ENCODE measurements at places on chromosomes 2 and 18. TPM values are rescaled to one million over a fixed set of nuclear protein-coding genes. Genes with fewer than 3 reads are reported as not detected.

ACMSD gene
- not detected for total RNA-seq

CASP8 gene
- total RNA-seq: 3.0 TPM

MATN3 gene
- total RNA-seq: 0.19 TPM

VIT gene
- total RNA-seq: 34.9 TPM

ALPG gene
- total RNA-seq: not detected

GALR1 gene
- not detected for total RNA-seq

KIAA2012 gene
- not detected for total RNA-seq

DNA sequence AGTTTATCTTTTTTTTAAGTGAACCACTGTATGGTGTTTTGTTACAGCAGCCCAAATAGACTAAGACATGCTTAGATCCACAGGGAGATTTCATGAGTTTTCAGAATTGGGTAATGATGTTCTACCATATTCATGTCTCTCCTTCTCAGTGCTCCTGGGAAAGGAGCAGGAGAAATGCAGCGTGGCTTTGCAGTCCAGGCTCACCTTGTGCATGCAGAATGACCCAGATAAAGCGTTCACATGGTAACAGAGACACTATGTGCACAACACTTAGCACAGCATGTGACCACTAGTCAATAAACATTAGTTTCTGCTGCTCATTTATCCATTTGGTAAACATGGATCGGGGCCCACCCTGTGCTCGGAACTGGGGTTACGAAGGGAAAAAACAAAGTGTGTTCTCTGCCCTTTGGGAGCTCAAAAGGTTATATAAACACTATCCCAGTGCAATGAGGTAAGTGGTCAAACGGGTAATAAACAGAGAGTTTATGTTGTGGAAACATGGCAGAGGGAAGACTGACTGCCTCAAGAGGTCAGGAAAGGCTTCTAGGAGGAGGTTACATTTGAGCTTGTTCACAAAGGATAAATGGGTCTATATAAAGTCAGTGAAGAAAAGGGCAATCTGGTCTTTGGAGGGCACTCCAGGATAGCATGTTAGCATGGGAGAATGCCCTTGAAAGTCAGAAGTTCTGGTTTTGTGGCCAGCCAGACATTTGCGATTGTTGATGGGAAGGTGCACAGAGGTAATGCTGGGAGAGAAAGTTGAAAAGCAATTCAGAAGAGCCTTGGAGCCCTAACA lies 299.2 kb downstream of the TDRD15 start:
- H3K36me3 ChIP-seq: no peaks in the 10 kb centered on the region
- no peak overlapping the region for H3K4me3 ChIP-seq
- no peak for DNase-seq
- H3K27me3 ChIP-seq: no peaks in the 10 kb centered on the region
- H3K4me1 ChIP-seq: no peaks in the 10 kb centered on the region

- H3K36me3 ChIP-seq: no peaks in the 10 kb centered on the region
- no peak overlapping the region for H3K27ac ChIP-seq
Measured at GRCh38 chr2:26054598-26055348, 20.9 kb downstream of the RAB10 start.

GRCh38 chr18:11653521-11653920 lies 35.5 kb upstream of the GNAL start:
- no peak overlapping the region for H3K27ac ChIP-seq
- H3K36me3 ChIP-seq: no peaks in the 10 kb centered on the region
- peaks cover 5% of the 10 kb centered on the region for H3K4me1 ChIP-seq
- H3K27me3 ChIP-seq: no peaks in the 10 kb centered on the region
- no peak for DNase-seq
- no peak overlapping the region for H3K4me3 ChIP-seq

DNA sequence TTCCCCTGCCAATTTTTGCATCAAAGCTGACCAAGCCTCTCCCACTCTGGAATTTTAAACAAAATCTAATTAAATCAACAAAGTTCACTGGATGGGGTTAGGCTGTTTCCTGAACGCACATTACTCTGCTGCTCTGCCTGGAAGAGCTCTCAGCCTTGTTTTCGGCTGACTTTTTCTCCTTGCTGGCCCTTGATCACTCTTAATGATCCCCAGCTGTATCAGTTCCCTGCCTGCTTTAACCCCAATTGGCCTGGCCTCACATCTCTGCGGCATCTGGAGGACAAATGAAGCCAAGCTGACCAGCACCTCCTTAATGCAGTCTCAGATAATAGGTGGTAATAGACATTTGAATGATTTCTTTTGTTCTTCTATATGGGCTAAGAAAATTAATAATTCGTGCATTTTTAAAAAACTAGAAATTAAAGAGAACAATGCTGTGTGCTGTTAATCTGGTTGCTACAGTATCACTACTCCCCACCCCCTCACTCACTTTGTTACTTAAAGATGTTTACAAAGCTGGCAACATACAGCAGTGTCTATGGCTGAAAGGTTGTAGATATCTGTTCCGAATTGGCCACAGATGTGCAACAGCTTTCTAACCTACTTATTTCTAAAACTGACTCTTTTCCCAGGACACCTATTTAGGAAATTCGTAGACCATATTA lies 415.2 kb upstream of the KCNH7 start:
- no peak for DNase-seq
- H3K27me3 ChIP-seq: no peaks in the 10 kb centered on the region
- H3K36me3 ChIP-seq: no peaks in the 10 kb centered on the region
- no peaks in the 10 kb centered on the region for H3K4me1 ChIP-seq

GRCh38 chr2:181262782-181263181 lies 194.4 kb upstream of the ITGA4 start:
- no peaks in the 10 kb centered on the region for H3K4me1 ChIP-seq

DNA sequence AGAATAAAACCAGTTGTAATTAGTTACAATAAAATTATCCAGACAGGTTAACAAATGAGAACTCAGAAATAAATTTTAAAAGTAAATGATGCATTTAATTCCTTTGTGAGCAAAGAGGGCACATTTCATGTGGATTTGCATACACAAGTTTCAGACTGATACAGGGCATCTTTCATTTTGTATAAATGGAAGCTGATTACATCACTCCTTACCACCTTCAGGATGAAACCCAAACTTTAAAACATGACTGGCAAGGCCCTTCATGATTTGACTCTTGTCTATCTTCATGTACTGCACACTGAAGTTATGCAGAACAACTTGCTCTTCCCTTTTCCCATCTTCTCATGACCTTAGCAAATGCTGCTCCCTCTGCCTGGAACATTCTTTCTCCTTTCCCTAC lies 26.9 kb downstream of the EFEMP1 start:
- no peaks in the 10 kb centered on the region for H3K27me3 ChIP-seq
- H3K27ac ChIP-seq: no peak overlapping the region
- no peaks in the 10 kb centered on the region for H3K36me3 ChIP-seq
- no peaks in the 10 kb centered on the region for H3K4me1 ChIP-seq

DNA sequence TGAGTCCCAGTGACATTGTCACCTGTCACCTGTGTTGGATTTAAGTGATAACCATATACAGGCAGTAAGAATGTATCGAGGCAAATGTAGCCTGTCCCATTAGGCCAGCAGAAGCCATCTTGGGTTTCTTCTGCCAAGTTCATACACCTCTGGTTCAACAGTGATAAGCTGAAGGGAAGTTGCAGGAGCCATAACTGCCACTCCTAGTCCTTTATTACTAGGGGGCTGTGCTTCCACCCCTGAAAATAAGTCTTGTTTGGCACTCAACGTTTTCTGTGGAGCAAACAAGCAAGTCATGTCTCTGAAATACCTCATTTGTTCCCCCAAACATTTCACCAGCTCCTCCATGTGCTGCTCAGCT lies 58.1 kb upstream of the ALPP start:
- no peak overlapping the region for H3K4me3 ChIP-seq
- H3K27ac ChIP-seq: no peak overlapping the region
- DNase-seq: no peak
- no peaks in the 10 kb centered on the region for H3K36me3 ChIP-seq

GRCh38 chr2:15517793-15518192 lies 43.3 kb downstream of the NBAS start:
- no peaks in the 10 kb centered on the region for H3K4me1 ChIP-seq
- H3K27me3 ChIP-seq: no peaks in the 10 kb centered on the region
- H3K27ac ChIP-seq: no peak overlapping the region
- DNase-seq: no peak

GRCh38 chr2:85166021-85166420 lies 32.8 kb downstream of the TCF7L1 start:
- H3K27me3 ChIP-seq: no peaks in the 10 kb centered on the region
- no peak overlapping the region for H3K27ac ChIP-seq
- no peak for DNase-seq

- peaks cover 22% of the 10 kb centered on the region for H3K4me1 ChIP-seq
- no peak for DNase-seq
- no peaks in the 10 kb centered on the region for H3K36me3 ChIP-seq
- no peaks in the 10 kb centered on the region for H3K27me3 ChIP-seq
- H3K4me3 ChIP-seq: no peak overlapping the region
Measured at GRCh38 chr2:227482638-227483340, 10.8 kb downstream of the AGFG1 start.

- DNase-seq: no peak
- H3K4me1 ChIP-seq: no peaks in the 10 kb centered on the region
- no peaks in the 10 kb centered on the region for H3K36me3 ChIP-seq
- H3K4me3 ChIP-seq: no peak overlapping the region
Measured at GRCh38 chr2:148990968-148991367, 47.5 kb upstream of the LYPD6B start.

- DNase-seq: no peak
- H3K27me3 ChIP-seq: no peaks in the 10 kb centered on the region
- no peak overlapping the region for H3K27ac ChIP-seq
- H3K4me1 ChIP-seq: no peaks in the 10 kb centered on the region
- no peaks in the 10 kb centered on the region for H3K36me3 ChIP-seq
Measured at GRCh38 chr2:173815772-173816171, 149.4 kb downstream of the SP3 start.

DNA sequence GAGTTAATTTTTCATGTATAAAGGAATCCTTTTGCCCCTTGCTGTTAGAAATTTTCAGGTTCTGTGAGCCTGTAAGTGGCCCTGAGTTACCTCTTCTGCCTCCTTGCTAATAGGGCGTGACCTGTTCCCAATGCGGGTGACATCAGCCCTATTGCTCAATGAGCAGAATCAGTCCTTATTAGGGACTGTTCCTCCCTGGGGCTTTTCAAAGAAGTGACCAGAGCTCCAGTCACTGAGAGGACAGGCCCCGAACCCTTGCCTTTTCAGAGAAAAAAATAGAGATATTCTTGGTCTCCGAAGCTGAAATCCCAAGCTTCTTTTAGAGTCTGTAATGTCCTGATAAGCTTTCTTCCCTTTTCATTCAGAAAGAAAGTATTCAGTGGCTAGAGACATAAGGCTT lies 8.2 kb upstream of the APOB start:
- DNase-seq: no peak
- H3K4me3 ChIP-seq: no peak overlapping the region
- H3K27ac ChIP-seq: no peak overlapping the region
- no peaks in the 10 kb centered on the region for H3K27me3 ChIP-seq
- H3K4me1 ChIP-seq: no peaks in the 10 kb centered on the region

DNA sequence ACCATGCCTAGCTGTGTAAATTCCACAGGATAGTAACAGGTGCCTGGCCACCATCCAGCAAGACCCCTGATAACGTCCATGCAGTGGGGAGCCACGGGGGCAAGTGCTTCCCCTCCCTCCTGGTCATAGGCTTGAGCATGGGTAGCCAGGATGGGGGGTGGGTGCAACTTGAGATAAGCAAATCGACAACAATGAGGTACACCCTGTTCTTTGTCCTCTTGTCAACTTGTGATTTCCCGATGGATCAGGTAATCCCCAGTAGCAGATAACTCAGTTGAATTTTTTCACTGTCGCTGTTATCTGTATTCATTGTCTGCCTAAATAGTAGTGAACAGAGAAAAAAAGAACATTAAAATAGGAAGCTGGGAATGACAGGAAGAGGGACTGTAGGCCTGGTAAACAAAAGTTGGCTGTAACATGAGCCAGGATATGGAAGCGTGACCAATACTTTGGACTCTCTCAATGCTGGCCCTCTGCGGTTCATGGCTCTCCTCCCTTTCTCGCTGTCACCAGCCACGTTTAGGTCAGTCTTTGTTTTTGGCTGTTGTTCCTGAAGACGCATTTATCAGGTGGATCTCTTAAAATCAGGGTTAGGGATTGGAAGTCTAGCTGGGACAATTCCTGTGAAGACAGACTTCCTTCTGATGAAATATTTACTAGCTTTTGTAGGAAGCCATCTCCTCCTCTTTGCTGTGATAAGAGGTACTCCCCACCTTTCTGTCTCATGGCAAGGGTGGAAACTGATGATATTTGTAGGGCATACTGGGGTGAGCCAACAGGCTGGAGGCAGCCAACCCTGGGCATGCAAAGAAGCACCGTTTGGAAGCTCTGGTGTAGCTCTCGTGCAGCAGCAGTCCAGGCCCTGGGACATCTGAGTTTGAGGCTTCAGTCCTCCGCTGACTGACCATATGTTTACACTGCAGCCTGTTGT lies 42.4 kb downstream of the TCF7L1 start:
- H3K4me1 ChIP-seq: peaks cover 52% of the 10 kb centered on the region
- DNase-seq: no peak
- no peaks in the 10 kb centered on the region for H3K27me3 ChIP-seq
- peak overlapping the region; percentile 71 for H3K27ac ChIP-seq
- no peaks in the 10 kb centered on the region for H3K36me3 ChIP-seq

GRCh38 chr2:222673883-222674282 lies 2.4 kb downstream of the MOGAT1 start:
- no peak overlapping the region for H3K4me3 ChIP-seq
- H3K27ac ChIP-seq: no peak overlapping the region
- DNase-seq: no peak
- H3K4me1 ChIP-seq: peaks cover 5% of the 10 kb centered on the region
- H3K27me3 ChIP-seq: no peaks in the 10 kb centered on the region

- H3K4me1 ChIP-seq: no peaks in the 10 kb centered on the region
- DNase-seq: no peak
- H3K36me3 ChIP-seq: peaks cover 92% of the 10 kb centered on the region
Measured at GRCh38 chr2:239991689-239992314, 33.3 kb downstream of the NDUFA10 start.

DNA sequence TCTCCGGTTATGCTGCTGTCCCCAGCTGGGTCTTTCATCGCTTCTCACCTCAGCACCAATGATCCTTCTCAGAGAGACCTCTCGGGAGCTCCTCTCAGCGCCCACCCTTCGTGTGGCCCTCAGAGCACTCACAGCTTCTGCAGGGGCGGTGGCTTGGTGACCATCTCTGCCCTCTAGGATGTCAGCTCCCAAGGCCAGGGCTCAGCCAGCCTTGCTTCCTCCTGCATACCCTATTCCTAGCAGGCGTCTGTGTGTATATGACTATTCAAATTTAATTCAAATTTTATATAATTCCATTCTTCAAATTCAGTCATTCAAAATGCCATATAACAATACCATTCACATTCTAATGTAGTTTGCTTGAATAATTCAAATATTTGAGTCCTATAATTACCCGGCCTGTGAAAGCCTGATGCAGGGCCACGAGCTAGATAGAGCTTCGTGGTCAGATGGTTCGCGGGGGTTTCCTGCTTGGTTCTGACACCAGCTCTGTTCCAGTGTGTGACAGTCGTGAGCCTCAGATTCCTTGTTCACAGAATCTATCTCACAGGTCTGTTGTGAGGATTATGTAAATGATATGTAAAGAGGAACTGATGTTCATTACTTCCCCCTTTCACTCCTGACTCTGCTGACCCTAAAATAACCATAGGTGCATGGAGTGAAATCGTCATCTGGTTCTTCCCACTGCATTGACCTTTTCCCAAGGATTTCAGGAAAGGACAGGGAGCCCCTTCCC lies 94.0 kb upstream of the CNGA3 start:
- DNase-seq: no peak
- H3K4me1 ChIP-seq: no peaks in the 10 kb centered on the region
- no peaks in the 10 kb centered on the region for H3K27me3 ChIP-seq
- H3K4me3 ChIP-seq: no peak overlapping the region
- H3K36me3 ChIP-seq: no peaks in the 10 kb centered on the region
- no peak overlapping the region for H3K27ac ChIP-seq

Measured in heart left ventricle (tissue), 16 donors.